ENCODE measurements at places on chromosomes 4 and X.

GRCh38 chrX:103212749-103213457 lies 2.0 kb upstream of the BEX4 start:
- no peak for DNase-seq

- no peak for DNase-seq
Measured at GRCh38 chr4:101670897-101671296, 119.6 kb upstream of the BANK1 start.

- DNase-seq = no peak
Measured at GRCh38 chr4:142130666-142131065, 494.3 kb downstream of the IL15 start.

DNA sequence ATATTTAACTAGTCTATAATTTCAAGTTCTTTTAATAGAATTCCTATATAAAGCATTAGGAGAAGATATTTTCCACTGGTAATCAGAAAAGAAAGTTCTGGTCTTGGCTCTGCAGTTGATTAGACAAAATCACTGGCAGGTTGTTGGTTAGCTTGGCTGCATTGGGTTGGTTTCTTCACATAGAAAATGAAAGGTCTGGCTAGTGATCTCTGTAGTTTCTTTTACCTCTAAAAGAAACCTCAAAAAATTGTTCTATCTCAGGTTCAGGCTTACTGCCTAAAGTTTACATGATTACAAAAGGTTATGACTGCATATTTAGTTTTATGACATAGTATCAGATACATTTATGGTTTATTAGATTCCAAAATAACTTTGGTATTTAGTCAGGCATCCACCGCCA lies 95.8 kb upstream of the NAP1L5 start:
- DNase-seq = peak; percentile 64

DNA sequence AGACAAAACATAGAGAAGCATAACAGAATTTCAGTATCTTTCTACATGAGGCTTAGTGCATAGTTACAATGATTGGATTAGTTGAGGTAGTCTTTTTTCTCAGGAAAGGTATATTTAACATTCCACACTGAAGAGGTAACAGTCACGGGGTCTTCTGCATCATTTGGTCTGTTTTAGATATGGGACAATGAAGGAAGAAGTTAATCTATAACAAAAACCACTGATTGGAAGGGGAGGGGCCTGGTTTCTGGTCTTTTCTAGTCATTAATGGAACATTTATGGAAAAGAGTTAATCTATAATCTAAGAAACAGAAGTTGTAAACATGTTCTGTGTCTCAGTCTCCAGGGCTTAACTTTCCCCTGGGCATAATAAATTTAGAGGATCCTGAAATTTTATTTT lies 37.3 kb upstream of the HPSE start:
- no peak for DNase-seq

- DNase-seq = no peak
Measured at GRCh38 chr4:101283434-101283833, 63.9 kb downstream of the PPP3CA start.

DNA sequence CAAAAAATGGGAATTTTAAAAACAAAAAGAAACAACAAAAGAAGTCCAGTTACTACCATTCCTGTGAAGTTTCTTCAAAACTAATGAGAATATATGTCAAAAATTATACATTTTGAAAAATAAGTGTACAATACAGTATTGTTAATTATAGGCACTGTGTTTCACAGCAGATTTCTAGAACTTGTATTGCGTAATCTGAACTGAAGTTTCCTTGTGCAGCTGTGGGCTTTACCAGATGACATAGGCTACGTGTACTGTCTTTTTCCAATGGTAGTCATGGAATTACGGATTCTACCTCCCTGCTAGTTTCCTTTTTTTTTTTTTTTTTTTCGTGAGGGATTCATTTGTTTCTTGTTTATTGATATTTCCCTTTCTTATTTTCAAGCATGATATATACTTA lies 113.8 kb upstream of the GABRA2 start:
- no peak for DNase-seq

- DNase-seq = no peak
Measured at GRCh38 chrX:14864631-14865030, 8.2 kb downstream of the FANCB start.

GRCh38 chr4:169716677-169717076 lies 41.1 kb downstream of the HPF1 start:
- no peak for DNase-seq

DNA sequence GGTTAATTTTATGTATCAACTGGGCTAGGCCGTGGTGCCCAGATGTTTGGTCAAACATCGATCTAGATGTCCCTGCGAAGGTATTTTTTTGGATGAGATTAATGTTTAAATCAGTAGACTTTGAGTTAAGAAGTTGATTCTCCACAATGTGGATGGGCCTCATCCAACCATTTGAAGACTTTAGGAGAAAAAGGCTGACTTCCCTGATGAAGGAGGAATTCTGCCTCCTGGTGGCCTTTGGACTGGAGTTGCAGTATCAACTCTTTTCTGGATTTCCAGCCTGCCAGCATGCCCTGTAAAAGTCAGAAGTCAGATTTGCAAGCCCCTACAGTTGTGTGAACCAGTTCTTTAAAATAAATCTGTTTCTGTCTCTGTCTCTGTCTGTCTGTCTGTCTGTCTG lies 91.4 kb downstream of the STK32B start:
- no peak for DNase-seq

- no peak for DNase-seq
Measured at GRCh38 chrX:116243039-116243438, 72.5 kb downstream of the AGTR2 start.

DNA sequence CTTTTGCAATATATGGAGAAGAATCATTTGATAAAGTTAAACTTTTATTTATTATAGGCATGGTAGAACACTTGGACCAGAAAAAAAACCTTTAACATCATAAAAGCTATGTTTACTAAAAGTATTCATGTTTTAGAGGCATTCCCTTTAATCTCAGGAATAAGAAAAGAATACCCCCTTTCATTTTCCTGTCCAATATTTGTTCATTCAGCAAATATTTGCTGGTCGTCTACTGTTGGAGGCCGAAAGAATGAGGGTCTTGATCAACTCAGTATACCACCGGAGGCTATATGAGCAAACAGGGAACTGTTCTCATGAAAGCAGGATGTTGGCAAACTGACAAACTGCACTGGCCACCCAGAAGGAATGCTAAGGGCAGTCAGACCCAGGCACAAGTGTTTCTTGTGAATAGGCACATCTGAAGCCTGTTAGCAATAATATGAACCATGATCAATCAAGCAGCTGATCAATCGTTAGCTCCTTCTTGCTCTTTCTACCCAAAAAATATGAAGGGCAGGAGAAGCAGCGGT lies 480.8 kb upstream of the FAT1 start:
- DNase-seq = no peak

DNA sequence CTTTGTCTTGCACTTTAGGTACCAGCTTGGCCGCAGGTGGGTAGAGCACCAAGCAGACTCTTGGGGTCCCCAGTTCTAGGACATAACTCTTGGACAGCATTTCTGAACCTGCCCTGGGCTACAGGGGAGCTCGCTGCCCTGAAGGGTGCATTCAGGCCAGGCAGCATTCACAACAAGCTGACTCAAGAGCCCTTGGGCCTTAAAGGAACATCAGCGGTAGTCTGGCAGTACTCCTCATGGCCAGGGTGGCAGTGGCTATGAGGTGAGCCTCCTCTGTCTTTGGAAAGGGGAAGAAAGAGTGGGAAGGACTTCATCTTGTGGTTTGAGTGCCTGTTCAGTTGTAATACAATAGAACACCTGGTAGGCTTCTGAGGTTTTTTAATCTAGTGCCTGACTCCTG lies 24.8 kb upstream of the SMARCA5 start:
- DNase-seq = no peak

DNA sequence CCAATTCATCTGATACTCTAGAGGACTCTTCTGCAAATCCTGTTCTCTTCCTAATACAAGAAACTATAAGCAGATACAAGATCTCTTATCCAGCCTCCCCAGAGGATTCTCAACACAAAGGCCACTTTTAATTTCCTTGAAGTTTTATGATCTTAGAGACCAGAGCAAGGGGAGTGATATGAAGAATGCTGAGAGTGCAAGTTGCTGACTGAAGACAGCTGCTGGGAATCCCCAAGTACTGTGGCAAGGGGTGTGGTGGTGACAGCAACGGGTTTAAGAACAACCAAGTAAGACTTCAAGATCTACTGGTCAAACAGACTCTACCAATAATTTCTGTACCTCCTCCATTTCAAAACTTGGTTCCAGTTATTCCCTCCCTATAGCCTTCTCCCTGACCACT lies 7.0 kb downstream of the AMMECR1 start:
- peak; percentile 47 for DNase-seq
